ENCODE measurements at places on chromosomes 1 and 21.

GRCh38 chr1:60090655-60091054 lies 17.1 kb upstream of the C1orf87 start:
- no peak for DNase-seq

DNA sequence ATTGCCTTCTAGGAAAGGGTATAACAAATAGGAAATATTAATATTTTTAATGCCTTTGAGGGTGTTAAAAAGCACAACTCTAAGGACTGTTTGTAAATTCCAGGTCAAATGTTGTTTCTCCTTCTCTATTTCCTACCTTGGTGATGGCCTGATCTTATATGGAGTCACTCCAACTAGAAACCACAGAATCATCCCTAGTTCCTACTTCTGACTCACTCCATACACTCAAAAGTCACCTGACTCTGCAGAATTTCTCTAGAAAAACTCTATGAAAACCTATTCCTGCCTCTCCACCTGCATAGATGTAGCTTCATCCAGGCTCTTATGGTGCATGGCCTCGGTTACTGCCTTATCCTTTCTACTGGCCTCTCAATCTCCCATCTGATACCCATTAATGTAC lies 14.5 kb downstream of the RGS4 start:
- DNase-seq: no peak

DNA sequence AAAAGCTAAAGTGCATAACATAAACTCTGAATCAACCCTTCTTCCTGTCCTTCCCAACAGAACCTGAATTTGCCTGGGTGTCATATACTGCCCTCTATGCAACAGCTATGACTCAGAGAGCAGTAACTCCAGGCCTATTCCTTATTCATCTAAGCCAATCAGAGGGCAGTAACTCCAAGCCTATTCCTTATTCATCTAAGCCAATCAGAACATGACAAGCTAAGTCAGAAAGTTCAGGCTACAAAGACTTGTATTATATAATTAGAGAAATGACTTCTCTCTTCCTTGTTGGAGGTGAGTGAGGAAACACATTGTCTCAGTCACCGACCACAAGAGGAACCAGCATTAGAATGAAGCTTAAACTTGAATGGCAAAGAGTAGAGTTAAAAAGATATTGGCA lies 26.2 kb upstream of the TADA1 start:
- no peak for DNase-seq

- DNase-seq: no peak
These were observed 72.5 kb upstream of the GOLT1A start for GRCh38 chr1:204286315-204286714.

DNA sequence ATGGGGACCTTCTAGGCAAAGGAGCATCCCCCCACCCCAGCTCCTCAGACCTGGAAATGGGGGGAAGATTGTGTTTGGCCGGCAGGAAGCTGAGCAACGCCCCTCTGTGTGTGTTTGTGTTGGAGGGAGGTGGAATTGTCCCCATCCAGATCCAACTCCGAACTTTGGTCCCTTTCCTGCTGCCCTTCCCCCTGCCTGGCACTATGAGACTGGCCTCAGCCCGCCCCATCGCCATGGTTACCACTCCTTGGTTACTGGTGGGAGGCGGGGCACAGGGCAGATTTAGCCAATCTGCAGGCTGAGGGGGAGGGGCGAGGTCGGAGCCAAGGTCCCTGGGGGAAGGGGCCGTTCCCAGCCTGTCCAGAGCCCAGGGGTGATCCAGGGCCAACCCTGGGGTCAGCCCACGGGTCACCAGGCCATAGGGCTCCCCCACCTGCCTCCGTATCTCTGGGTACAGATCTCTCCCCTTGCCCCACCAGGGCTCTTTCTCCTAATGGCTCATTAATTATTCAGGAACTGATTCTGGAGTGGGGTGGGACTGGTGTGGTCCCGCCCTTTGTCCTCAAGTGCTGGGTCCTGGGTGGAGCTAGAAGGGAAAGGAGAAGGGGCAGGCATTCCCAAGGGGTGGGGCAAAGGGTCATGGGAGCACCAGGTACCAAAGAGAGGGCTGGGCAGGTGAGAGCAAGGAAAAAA lies 15.2 kb downstream of the PTPRF start:
- peak; percentile 72 for DNase-seq

DNA sequence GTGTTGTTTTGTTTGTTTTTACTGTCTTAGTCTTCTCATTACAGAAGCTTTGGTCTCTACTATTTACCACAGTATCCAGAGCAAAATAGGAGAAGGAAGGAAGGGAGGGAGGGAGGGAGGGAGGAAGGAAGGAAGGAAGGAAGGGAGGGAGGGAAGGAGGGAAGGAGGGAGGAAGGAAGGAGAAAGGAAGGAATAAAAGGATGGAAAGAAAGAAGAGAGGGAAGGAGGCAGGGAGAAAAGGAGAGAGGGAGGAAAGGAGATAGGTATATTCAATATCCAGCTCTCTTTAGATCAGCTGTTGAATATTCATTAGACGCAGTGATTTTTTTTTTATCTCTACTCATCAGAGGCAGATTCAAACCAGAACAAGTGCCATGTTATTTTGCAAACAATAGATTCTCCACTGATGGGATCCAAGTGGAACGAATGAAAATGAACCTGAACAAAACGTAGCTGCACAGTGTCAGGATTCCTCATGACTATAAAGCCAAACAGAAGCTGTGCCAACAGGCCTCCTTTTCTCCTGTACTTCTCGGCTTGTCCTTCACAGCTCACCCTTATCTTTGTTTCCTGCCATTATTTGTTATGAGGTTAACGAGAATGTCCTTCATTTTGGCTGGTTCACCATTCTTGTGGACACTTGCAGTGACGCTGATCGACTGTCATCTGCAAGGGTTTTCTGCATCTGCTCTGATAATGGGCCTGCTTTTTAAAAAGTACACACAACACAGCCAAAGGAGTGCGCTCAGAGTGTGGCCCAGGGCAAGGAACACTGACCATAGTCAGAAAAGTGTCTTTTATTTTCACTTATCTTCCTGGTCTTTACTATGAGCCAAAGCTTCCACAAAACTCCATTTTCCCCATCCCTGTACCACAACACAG lies 7.8 kb upstream of the NTPCR start:
- DNase-seq: no peak

GRCh38 chr21:42463861-42464515 lies 32.0 kb downstream of the RSPH1 start:
- peak; percentile 29 for DNase-seq

GRCh38 chr1:29496701-29497100 lies 260.4 kb downstream of the PTPRU start:
- no peak for DNase-seq

DNA sequence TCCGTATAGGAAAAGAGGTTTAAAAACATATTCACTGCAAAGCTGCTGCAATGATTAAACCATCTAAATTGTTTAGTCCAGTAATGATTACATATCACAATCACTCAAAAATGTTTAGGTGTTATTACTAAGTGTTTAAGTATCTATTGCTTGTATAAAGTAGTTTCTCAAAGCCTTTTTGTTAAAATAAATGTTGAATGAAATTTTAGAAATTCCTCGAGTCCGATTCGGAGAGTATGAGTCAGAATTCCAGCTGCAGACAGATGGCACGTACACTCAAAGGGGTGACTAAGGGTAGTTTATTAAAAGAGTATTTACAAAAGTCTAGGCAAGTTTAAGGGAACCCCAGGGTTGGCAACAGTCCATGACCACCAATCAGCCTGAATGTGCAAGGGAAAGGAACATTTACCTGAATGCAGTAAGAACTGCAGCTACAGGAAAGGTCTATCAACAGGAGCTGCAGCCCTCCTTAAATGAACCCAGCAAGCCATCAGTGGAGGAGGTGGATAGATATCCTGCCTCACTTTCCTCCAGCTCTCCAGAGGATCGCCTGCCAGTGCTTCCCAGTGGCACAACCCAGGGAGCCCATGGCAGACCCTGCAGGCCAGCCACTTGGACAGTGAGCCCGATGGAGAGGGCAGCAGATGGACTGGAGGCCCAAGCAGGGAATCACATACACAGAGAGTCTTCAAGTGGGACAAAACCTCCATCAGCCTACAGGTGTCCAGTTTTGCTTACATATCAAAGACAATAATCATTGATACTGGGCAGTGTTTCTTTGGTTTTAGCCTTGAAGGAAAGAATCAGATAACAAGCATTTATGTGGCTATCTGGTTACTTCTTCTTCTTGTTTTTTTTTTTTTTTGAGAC lies 92.1 kb upstream of the SLC44A3 start:
- DNase-seq: no peak

GRCh38 chr1:219367496-219367895 lies 193.8 kb downstream of the LYPLAL1 start:
- DNase-seq: no peak

DNA sequence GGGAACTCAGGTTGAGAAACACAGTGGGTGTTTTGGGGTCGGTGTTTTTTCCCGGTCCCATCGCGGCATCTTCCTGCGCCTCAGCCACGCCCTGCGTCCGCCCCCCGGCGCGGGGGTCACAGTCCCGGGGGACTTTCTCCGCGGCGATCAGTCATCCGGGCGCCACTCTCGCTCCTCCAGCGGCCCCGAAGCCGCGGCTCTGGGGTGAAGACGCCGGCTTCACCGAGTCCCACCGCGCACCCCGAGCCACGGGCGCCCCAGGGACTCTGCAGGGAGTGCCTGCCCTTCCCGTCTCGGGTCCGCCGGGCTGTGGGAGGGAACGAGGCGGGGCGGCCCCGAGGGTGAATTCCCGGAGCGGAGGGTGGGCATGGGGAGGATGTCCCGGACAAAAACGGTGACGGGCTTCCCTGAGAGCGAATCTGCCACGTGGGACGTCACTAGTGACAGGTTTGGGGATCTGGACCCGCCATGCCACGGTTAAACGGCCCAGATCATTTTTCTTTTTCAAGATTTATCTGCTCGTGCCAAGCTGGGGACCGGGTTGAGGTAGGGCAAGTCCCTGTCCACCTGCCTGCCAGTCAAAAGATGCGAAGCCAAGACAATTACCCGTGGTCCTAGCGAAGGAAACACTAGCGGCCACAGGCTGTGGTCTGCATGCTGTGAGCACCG lies 717 bp upstream of the BATF3 start:
- no peak for DNase-seq

DNA sequence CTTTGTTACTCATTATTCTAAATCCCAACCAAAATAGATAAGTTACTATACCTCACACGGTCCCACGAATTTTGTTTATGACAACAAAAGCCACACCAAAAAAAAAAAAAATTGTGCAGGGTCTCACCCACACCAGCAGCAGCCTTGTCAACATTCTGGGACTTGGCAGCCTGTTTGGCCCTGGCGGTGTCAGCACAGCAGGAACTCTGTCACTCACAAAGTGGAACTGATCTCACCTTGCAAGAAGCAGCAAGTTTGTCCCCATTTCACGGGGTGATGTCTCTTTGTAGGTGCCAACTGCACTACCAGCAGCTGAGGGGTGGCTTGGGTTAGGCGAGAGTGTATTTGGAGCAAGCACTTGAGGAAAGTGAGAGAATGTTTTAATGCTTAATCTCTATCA lies 75.0 kb upstream of the CHRM3 start:
- DNase-seq: no peak

- DNase-seq: no peak
These were observed 105.2 kb upstream of the TSPAN2 start for GRCh38 chr1:115194506-115194905.

- DNase-seq: no peak
These were observed 41.9 kb downstream of the UCK2 start for GRCh38 chr1:165869343-165869742.

DNA sequence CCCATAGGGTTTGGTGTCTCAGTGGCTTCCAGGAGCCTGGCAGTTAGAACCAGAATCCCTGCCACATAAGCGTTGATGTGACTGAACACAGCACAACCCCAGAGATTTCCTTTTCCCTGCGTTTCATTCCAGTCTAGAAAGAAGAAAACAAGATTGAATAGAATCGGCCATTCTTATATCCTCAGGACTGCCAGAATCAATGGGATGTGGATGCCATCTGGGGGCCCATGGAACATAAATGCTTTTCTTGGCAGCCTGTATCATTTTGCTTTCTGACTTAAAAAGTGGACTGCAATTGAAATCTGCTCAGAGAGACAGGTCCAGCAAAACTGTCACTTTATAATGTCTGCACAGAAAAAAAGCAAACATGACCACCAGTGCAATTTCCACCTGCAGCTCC lies 80.3 kb downstream of the DISC1 start:
- DNase-seq: no peak

- no peak for DNase-seq
These were observed 8.1 kb downstream of the COL18A1 start for GRCh38 chr21:45412909-45413611.

- DNase-seq: no peak
These were observed 68.3 kb downstream of the DHRS3 start for GRCh38 chr1:12549460-12550349.

- DNase-seq: no peak
These were observed 87.3 kb downstream of the TBX15 start for GRCh38 chr1:118900643-118901440.

GRCh38 chr1:228321895-228322294 lies 84.7 kb downstream of the TRIM11 start:
- DNase-seq: no peak

- no peak for DNase-seq
These were observed 18.3 kb downstream of the METTL18 start for GRCh38 chr1:169776440-169776839.

- DNase-seq: peak; percentile 11
These were observed 10.5 kb downstream of the PCSK9 start for GRCh38 chr1:55049914-55050278.

DNA sequence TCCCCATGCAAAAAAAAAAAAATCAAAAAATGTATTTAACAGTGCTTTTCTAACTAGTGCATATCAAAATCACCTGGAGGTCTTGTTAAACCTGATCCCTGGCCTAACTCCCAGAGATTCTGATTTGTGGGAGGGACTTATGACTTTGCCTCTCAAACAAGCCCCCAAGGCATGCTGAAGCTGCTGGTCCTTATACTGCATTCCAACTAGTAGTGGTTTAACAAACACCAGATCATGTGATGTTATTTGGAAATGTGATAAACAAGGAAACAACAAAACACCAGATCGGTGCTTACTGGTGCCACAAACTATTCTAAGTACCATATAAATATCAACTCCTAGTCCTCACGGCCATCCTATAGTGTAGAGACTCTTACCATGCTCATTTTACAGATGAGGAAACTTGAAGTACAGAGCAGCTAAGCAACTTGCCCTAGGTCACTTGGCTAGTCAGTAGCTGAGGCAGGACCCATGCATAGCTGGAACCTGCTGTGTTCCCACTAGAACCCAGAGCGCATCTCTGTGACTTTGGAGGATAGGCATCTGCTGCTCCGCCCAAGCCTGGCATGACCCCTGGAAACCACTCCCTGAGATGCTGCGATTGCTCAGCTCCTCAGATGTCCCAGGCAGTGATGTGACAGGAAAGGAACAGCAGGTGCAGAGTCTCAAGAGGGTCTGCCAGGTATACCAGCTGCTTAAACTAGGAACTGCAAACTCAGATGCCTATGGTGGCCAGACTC lies 38.1 kb downstream of the SOX13 start:
- DNase-seq: no peak

DNA sequence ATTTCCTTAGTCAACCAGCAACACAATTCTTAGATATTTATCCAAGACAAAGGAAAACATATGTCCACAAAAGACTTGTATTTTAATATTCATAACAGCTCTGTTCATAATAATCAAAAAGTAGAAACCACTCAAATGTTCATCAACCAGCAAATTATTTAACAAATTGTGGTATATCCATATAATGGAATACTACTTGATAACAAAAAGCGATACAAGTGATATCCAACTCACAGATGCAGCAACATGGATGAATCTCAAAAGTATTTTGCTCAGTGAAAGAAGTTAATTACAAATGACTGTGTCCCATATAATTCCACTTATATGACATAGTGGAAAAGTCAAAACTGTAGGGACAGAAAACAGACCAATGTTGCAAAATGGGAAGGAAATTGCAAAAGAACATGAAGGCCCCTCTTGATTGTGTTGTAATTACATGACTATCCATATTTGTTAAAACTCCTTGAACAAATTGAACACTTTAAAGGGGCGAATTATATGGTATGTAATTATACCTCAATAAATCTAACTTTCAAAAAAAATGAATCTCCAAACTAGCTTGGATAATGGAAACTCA lies 116.9 kb downstream of the EDEM3 start:
- no peak for DNase-seq
